BJ (cell line): ENCODE measurements at places on chromosomes 12 and 14. TPM values are rescaled to one million over a fixed set of nuclear protein-coding genes. Genes with fewer than 3 reads are reported as not detected.
A peak's percentile ranks its signal among the peaks of the same experiment; 100 is the strongest.

GRCh38 chr14:71140157-71140556, 232.9 kb downstream of the PCNX1 start:
- no peak for DNase-seq

GRCh38 chr14:105282098-105282725, 18.6 kb downstream of the BRF1 start:
- DNase-seq: no peak

- DNase-seq: no peak
Measured at GRCh38 chr14:22185191-22185590, 403.8 kb downstream of the DAD1 start.

DNA sequence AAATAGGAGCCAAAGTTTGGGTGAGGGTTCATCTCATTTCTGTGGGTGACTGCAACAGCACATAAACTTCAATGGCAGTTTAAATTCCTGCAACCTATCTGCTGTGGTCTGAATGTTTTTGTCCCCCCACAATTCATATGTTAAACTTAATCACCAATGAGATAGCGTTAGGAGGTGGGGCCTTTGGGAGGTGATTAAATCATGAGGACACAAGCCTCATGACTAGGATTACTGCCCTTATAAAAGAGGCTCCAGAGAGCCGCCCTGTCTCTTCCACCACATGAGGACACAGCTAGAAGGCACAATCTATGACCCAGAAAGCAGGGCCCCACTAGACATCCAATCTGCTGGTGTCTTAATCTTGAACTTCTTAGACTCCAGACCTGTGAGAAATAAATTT, 3.8 kb upstream of the CCDC91 start:
- DNase-seq: no peak

DNA sequence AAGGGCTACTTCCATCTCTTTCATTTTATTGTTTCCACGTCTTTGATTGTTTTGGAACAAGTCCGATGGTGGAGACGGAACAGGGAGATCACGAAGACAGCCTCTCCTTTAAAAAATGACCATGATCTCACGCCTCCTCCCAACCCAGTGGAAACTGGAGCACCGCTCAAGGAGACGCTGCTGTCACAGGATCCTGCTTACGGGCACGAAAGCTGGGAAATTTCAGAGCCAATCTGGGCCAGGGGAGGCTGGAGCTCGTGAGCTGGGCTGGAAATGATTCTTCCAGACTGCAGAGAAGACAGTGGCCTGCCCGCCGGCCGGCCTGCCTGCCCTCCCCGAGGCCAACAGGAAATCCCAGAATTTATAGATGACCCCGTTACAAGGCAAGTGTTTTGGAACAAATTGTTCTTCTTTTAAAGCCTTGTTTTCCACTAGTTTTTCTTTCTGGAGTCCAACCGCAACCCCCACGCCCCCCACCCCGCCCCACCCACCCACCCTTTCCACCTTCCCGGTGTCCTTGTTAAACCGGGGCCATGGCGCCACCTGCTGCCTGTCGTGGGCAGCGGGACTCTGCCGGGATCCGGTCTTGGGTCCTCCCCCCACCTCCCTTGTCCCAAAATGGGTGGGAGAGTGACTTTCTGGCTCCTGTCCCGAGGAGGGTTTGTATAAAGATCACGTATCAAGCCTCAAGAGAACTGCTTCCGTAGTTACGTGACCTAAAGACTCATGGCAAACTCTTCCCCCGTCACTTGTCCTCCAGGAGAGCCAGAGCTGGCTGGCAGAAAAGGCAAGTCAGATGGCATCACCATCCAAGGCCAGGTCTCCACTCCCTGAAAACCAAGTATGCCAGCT, 40.3 kb downstream of the MAP1LC3B2 start:
- peak; percentile 33 for DNase-seq

DNA sequence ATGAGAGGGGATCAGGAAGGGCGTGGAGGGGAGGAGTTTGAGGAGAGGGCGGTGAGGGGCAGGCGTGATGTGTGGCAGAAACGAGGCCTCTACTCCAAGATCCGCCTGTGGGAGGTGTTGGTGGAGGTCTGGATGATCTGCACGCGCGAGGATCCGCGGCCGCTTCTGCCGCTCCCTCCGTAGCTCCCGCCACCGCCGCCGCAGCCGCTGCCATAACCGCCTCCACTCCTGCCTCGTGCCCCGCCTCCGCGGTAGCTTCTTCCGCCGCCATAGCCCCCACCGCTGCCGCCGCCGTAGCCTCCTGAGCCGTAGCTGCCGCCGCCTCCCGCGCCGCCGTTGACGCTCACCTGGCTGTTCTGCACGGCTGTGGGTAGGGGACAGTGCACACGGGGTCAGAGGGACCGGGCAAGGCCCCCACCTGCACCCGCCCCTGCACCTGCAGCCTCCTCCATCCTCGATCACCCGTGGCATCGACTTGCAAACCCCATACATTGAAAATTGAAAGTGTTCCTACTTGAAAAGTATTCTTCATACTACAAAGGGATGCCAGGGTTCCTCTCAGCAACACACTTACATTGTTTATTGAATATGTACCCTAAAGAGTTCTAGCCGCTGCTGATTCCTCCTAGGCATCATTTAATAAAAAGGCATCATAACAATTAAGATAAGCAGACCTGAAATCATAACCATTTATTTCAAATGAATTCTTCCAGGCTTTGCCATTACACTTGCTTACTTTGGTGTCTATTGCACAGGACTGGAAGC, 11.1 kb upstream of the KRT1 start:
- no peak for DNase-seq

DNA sequence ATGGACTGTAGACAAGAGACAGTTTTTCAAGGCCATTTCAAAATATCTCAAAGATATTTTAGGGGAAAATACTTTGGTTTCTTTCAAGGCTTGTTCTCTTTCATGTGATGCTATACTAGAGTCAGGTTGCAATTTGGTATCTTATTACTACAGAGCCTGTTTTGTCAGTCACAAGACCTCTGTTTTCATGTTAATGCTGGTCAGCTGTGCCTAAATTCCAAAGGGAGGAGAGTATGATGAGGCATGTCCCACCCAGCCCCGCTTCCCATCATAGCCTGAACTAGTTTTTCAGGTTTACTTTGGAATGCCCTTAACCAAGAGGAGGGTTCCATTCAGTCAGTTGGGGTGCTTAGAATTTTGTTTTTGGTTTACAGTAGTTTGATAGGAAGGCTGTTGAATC, 52.6 kb downstream of the GPHB5 start:
- no peak for DNase-seq

- no peak for DNase-seq
Measured at GRCh38 chr14:104865081-104865630, at the start of gene CEP170B. TSS of gene CEP170B (plus strand) at chr14:104865268. CDS start at chr14:104868451, 3,183 bp downstream.

PRB2 gene
- not detected in 2 replicates for polyA plus RNA-seq

RND1 gene
- 0.31 and 0.72 TPM in 2 replicates for polyA plus RNA-seq

ACACB gene
- polyA plus RNA-seq: 1.1 and 1.7 TPM in 2 replicates

C12orf54 gene
- not detected in 2 replicates for polyA plus RNA-seq

NKX2-1 gene
- not detected in 2 replicates for polyA plus RNA-seq

SYNDIG1L gene
- polyA plus RNA-seq: not detected in 2 replicates

ZC2HC1C gene
- 0.85 and 1.2 TPM in 2 replicates for polyA plus RNA-seq

KCNH3 gene
- 0.01 and 0.02 TPM in 2 replicates for polyA plus RNA-seq
